ENCODE measurements at places on chromosomes 3 and 15. TPM values are rescaled to one million over a fixed set of nuclear protein-coding genes. Genes with fewer than 3 reads are reported as not detected.

DNA sequence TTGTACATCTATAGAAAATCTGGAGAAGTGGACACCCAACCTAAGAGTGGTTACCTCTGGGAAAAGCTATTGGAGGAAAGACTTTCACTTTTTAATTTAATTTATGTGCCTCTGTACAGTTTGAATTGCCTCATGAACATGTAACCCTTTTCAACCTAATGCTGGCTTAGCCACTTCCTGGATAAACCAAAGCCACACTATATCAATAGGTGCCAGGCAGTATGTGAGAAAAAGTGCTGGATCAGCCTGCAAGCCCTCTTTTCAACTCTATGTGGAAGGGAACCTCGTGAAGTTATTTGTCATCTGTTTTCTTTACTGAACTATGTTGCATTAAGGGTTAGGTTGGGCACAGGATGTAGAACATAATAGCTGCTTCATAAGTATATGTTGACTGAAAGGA lies 9.3 kb upstream of the TOPAZ1 start:
- no peak for DNase-seq
- no peak overlapping the region for H3K4me3 ChIP-seq
- H3K36me3 ChIP-seq, result no peaks in the 10 kb centered on the region
- no peak overlapping the region for H3K27ac ChIP-seq
- H3K27me3 ChIP-seq, result no peaks in the 10 kb centered on the region

GRCh38 chr15:32651229-32651837 lies 9.8 kb downstream of the SCG5 start:
- H3K4me3 ChIP-seq, result no peak overlapping the region
- H3K36me3 ChIP-seq, result no peaks in the 10 kb centered on the region
- DNase-seq, result peak; percentile 79
- H3K27me3 ChIP-seq, result no peaks in the 10 kb centered on the region
- no peaks in the 10 kb centered on the region for H3K4me1 ChIP-seq
- H3K27ac ChIP-seq, result no peak overlapping the region

DNA sequence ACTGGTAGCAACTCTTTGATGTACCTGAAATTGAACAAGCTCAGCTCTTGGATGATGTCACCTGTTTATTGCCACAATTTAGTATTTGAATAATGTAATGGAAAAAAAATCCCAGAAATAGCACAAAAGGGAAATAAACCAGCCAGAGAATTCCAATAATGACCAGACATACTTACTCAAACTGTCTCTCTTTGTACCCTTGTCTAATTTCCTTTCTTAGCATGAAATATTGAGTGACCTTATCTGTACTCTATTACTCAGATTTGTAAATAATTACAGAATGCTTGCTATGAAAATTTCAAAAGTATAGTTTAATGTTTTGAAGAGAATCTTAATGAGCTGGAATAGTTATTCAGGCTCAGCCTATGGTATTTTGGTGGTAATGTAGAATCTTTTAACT lies 555.4 kb upstream of the SGO1 start:
- no peaks in the 10 kb centered on the region for H3K27me3 ChIP-seq
- no peaks in the 10 kb centered on the region for H3K4me1 ChIP-seq
- H3K27ac ChIP-seq, result no peak overlapping the region
- no peak overlapping the region for H3K4me3 ChIP-seq

DNA sequence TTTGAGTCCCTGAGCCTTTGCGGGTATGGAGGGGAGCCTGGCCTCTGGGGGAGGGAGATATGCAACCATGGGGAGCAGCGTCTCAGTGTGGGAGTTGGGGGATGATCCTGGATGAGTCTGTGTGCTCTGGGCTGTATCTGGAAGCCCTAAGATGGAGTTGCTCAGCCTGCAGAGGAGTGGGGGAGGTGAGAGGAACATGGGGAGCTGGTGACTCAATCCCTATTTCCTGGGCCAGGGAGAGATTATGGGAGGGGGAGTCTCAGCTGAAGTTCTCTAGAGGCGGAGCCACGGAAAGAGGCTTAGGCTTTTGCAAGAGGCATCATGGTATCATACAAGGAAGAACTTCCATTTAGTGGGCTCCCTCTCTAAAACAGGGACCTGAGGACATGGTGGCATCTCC lies 59.5 kb upstream of the TMEM115 start:
- no peak for DNase-seq
- H3K4me3 ChIP-seq, result no peak overlapping the region
- no peaks in the 10 kb centered on the region for H3K36me3 ChIP-seq
- H3K27me3 ChIP-seq, result no peaks in the 10 kb centered on the region
- no peaks in the 10 kb centered on the region for H3K4me1 ChIP-seq

DNA sequence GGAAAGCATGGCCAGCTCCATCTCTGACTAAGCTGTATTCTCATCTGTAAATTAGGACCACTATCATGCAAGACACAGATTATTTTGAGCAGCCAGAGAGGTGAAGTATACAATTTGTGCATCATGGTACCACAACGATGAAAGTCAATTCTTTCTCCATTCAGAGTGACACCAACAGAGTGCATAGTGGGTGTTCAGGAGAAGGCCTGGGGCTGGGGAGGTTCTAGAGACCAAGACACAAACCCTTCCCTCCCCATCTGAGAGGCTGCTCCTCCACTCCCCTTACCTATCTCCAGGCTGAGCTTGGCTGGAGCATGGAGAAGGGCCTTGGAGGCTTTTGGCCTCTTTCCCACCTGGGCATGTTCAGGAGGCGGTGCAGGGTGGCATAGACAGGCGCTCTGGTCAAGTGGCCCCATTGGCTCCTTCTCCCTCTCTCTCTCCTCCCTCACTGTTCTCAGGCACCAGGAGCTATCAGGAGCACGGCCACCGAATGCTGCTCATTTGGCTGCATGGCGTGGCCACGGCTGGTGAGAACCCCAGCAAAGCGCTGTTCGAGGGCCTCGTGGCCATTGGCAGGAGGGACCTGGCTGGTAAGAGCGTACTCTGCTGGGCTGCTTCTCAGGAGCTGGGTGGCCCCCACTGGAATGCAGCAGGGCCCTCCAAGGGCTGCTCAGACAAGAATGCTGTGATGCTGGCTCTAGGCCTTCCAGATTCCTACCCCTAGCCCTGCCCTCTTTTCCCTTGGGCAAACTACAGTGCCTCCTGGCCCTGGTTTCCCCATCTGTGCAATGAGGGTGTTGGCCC lies 37.9 kb downstream of the ANKDD1A start:
- peaks cover 52% of the 10 kb centered on the region for H3K36me3 ChIP-seq
- H3K4me1 ChIP-seq, result no peaks in the 10 kb centered on the region
- H3K27me3 ChIP-seq, result no peaks in the 10 kb centered on the region
- no peak overlapping the region for H3K27ac ChIP-seq

DNA sequence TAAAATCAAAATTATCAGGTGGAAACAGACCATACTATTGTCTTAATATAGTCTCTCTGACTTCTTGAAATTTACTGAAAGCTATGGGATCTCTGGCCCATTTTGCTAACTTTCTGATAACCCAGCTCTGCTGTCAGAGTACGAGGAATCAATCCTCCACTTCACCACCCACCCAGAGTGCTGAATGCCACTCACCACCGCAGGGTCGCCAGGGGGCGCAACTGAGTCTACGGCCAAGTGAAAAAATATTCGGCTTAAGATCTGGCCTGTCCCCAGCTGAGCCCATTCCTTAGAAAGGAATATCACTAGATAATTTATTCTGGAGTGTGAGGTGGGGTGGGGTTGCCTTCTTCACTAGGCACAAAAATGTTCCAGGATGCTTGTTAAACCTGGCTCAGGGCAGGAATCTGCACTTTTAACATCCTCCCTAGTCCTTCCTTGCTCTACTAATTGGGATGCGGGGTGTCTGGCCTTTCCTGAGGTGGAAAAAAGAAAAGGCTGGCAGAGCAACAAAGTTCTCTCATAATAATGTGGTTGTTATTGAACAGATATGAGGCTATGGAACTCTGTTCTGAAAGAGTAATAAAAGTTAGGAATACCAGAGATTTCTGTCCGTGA lies 520.6 kb downstream of the MFSD1 start:
- H3K27me3 ChIP-seq, result no peaks in the 10 kb centered on the region
- H3K36me3 ChIP-seq, result no peaks in the 10 kb centered on the region
- DNase-seq, result peak; percentile 74
- no peaks in the 10 kb centered on the region for H3K4me1 ChIP-seq
- H3K4me3 ChIP-seq, result no peak overlapping the region
- H3K27ac ChIP-seq, result no peak overlapping the region

GRCh38 chr15:82051664-82052063 lies 5.8 kb upstream of the MEX3B start:
- H3K4me3 ChIP-seq, result no peak overlapping the region
- no peak overlapping the region for H3K27ac ChIP-seq
- no peaks in the 10 kb centered on the region for H3K27me3 ChIP-seq
- H3K4me1 ChIP-seq, result peaks cover 5% of the 10 kb centered on the region

GRCh38 chr3:123899300-123899865 lies 15.3 kb upstream of the MYLK start:
- DNase-seq, result no peak
- no peaks in the 10 kb centered on the region for H3K36me3 ChIP-seq
- no peak overlapping the region for H3K27ac ChIP-seq
- no peaks in the 10 kb centered on the region for H3K27me3 ChIP-seq

- peak; percentile 39 for DNase-seq
- H3K4me1 ChIP-seq, result no peaks in the 10 kb centered on the region
- no peaks in the 10 kb centered on the region for H3K36me3 ChIP-seq
- no peak overlapping the region for H3K4me3 ChIP-seq
Measured at GRCh38 chr3:126665959-126666657, 11.2 kb upstream of the TXNRD3 start.

DNA sequence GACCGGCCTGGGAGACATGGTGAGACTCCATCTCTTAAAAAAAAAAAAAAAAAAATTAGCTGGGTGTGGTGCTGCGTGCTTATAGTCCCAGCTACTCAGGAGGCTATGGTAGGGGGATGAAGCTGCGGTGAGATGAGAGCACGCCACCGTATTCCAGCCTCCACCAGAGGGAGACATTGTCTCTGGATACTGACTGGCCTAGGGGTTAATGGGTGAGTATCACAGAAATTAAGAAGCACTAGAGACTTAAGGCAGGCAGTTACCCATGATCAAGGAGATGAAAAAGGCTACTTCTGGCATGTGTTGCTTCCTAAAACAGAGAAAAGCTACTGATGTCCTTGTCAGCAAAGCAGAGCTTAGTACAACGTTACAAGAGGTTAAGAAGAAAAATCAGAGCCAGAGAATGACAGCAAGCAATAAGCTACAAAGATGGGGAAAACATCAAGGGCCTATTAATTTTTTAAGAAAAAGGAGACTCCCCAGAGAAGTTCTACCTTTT lies 8.6 kb downstream of the TFRC start:
- H3K36me3 ChIP-seq, result peaks cover 85% of the 10 kb centered on the region
- H3K4me3 ChIP-seq, result no peak overlapping the region
- H3K27ac ChIP-seq, result no peak overlapping the region
- no peaks in the 10 kb centered on the region for H3K27me3 ChIP-seq
- peaks cover 40% of the 10 kb centered on the region for H3K4me1 ChIP-seq

DNA sequence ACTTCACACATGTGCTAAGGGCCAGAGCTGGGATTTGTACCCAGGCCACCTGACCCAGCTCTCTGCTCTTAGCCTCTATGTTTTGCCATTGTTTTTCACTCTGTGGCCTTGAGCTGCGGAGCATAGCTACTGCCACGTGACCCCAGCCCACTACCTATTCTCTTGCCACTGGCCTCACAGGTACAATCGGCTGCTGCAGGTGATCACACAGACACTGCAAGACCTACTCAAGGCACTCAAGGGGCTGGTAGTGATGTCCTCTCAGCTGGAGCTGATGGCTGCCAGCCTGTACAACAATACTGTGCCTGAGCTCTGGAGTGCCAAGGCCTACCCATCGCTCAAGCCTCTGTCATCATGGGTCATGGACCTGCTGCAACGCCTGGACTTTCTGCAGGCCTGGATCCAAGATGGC lies 46.2 kb downstream of the SEMA3G start:
- H3K36me3 ChIP-seq, result peaks cover 95% of the 10 kb centered on the region
- DNase-seq, result peak; percentile 43
- H3K4me1 ChIP-seq, result peaks cover 2% of the 10 kb centered on the region

- H3K36me3 ChIP-seq, result no peaks in the 10 kb centered on the region
- no peaks in the 10 kb centered on the region for H3K4me1 ChIP-seq
- H3K4me3 ChIP-seq, result no peak overlapping the region
- H3K27me3 ChIP-seq, result no peaks in the 10 kb centered on the region
Measured at GRCh38 chr15:92599394-92599970, 56.1 kb downstream of the FAM174B start.

- H3K4me3 ChIP-seq, result no peak overlapping the region
- no peaks in the 10 kb centered on the region for H3K27me3 ChIP-seq
- H3K36me3 ChIP-seq, result no peaks in the 10 kb centered on the region
- H3K4me1 ChIP-seq, result no peaks in the 10 kb centered on the region
- no peak overlapping the region for H3K27ac ChIP-seq
- no peak for DNase-seq
Measured at GRCh38 chr3:3089017-3089416, 21.2 kb downstream of the IL5RA start.

DNA sequence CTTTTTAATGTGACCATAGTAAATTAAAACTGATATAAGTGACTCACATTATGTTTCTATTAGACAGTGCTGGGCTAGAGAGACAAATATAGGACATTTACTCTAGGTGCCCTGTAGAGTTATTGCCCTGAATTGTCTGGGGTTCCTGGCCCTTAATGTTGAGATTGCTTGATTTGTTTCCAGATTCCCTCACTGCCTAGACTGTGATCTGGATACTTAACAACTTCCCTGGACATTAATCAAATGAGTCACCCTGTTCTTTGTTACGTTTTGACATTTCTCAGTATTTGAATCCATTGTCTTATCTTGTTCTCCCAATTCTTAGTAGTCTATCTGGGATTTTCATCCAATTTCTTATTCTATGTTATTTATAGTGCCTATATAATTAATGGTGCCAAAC lies 65.8 kb downstream of the DTWD1 start:
- H3K27ac ChIP-seq, result no peak overlapping the region
- no peaks in the 10 kb centered on the region for H3K36me3 ChIP-seq
- no peak overlapping the region for H3K4me3 ChIP-seq
- no peaks in the 10 kb centered on the region for H3K27me3 ChIP-seq
- no peak for DNase-seq
- no peaks in the 10 kb centered on the region for H3K4me1 ChIP-seq

DNA sequence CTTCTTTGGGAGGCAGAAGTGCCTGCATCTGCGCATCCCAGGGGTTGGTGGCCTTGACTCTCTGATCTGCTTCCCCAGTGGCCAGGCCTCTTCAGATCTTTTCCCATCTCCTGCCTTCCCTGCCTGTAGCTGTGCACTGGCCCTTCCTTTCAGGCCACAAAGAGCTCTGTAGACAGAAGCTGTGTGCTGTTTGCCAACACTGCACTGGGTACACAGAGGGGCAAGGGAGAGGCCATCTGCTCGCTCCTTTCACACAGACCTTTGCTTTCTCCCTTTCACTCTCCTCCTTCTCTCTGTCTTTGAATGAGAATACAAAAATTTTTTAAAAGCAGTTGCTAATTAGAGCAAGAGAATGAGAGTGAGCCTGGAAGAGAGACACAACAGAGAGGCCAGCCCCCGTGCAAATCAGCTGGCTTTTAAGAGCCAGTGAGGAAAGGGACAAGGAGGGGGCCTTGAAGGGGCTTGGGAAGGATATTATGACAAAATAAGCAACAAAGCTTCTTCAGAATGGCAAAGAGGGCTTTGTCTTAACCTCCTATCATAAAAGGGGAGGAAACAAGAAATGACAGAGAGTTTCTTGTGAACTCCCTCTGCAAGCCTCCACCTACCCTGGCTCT lies 170.9 kb downstream of the EPHB1 start:
- no peaks in the 10 kb centered on the region for H3K27me3 ChIP-seq
- no peak overlapping the region for H3K27ac ChIP-seq
- no peak for DNase-seq
- no peaks in the 10 kb centered on the region for H3K36me3 ChIP-seq
- no peaks in the 10 kb centered on the region for H3K4me1 ChIP-seq

GRCh38 chr3:69433969-69434325 lies 48.1 kb upstream of the FRMD4B start:
- no peak for DNase-seq
- no peaks in the 10 kb centered on the region for H3K27me3 ChIP-seq
- no peak overlapping the region for H3K4me3 ChIP-seq
- H3K27ac ChIP-seq, result no peak overlapping the region

Gene CDC25A
- total RNA-seq, result 8.1 TPM

Gene ARPIN
- 12.8 TPM for total RNA-seq

Gene LINGO1
- 2.0 TPM for total RNA-seq

Gene RTP3
- total RNA-seq, result not detected

Gene KNSTRN
- 10.0 TPM for total RNA-seq

Gene HGD
- not detected for total RNA-seq

Gene CORO2B
- 4.5 TPM for total RNA-seq

Gene HEMK1
- 19.9 TPM for total RNA-seq
